Activated CD4-positive, CD25-positive, alpha-beta regulatory T cell treated with anti-CD3 and anti-CD28 coated beads, Interleukin-2, amount 50 U/mL, for 24 hours (primary cell): ENCODE measurements at places on chromosomes 16 and 17.

DNA sequence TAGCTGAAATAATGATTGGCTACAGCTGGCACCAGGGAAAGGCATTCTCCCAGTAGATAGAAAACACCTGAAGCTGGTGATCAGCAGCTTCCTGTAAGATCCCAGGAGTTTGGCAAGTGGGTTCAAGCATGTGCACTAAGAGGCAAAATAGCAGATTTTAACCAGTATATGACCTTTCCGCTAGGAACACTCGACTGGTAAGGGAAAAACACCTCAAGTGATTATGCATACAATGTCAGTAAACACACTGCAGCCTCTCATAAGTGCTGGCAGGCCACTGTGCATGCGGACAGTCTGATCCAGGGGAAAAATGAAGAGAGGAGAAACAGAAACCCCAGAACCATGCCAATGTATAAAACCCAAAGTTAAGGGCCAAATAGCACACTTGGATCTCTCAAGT lies 49.0 kb upstream of the HLF start:
- no peak for ATAC-seq

GRCh38 chr16:51637770-51638094 lies 486.7 kb upstream of the SALL1 start:
- no peak for ATAC-seq

- no peak for ATAC-seq
Observed at GRCh38 chr16:3876160-3876559, 4.4 kb downstream of the CREBBP start.

DNA sequence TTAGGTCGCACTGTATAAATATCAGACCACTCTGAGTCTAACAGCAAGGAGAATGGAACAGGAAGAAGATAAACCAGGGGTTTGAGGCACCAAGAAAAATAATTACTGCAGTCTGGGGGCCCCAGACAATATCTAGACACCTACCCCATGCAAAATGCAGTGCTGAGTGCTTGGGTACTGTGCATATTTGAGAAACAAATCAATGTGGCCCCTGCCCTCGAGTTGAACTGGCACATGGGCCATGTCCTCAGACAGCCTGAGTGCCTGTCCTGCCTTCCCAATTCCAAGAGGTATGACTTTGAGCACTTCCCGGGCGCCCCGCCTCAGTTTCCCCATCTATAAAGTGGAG lies 6.2 kb upstream of the CIITA start:
- no peak for ATAC-seq

- ATAC-seq: no peak
Observed at GRCh38 chr17:29057361-29057760, 14.4 kb downstream of the PIPOX start.

GRCh38 chr17:55540414-55541091 lies 29.3 kb upstream of the SMIM36 start:
- ATAC-seq: no peak

- no peak for ATAC-seq
Observed at GRCh38 chr16:47976636-47977210, 179.1 kb downstream of the ABCC12 start.

GRCh38 chr17:63095879-63096278 lies 129.8 kb downstream of the TANC2 start:
- ATAC-seq: no peak

DNA sequence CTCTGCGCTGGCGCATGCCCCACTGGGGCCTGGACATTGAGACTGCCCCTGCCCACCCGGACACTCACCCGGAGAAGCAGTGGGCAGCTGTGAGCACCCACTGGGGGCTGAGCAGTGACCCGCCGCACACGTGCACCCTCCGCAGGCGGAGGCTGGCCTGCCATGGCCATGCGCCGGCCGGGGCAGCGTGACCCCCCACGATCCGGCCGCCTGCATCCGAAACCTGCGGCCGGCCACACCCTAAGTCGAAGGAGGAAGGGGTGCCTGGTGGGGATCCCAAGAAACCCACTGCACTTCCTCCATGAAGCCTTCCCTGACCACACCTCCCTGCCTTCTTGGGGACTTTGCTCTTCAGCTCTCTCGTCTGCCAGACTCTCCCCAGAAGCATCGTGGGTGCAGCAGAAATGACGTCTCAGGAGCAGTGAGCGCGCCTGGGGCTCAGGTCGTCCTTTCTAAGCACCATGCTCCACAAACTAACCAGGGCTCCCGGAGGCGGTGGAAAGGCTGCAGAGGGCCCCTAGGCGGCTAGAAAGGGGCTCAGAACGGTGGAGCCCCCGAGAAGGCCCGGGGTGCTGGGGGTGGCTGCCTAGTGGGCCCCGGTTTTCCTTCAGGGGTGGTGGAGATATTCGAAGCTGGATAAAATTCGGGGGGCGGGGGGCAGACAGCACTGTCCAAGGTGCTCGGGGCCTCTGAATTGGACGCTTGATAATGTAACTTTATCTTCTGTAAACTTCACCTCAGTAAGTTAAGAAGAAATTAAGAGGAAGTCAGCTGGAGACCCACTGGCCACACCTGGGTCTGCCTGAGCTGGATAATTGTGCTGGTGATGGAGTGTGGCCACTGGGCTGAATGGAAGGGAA lies 1.5 kb downstream of the TPSG1 start:
- ATAC-seq: no peak

- peak; percentile 30 for ATAC-seq
Observed at GRCh38 chr16:68233085-68233834, 2.7 kb downstream of the ESRP2 start.

GRCh38 chr16:86062271-86062965 lies 163.5 kb downstream of the IRF8 start:
- ATAC-seq: no peak

GRCh38 chr16:89338863-89339262 lies 121.4 kb downstream of the ZNF778 start:
- no peak for ATAC-seq

- ATAC-seq: no peak
Observed at GRCh38 chr17:82959990-82960418, 119.4 kb upstream of the METRNL start.

GRCh38 chr17:40290629-40291280 lies 3.1 kb downstream of the CDC6 start:
- no peak for ATAC-seq

DNA sequence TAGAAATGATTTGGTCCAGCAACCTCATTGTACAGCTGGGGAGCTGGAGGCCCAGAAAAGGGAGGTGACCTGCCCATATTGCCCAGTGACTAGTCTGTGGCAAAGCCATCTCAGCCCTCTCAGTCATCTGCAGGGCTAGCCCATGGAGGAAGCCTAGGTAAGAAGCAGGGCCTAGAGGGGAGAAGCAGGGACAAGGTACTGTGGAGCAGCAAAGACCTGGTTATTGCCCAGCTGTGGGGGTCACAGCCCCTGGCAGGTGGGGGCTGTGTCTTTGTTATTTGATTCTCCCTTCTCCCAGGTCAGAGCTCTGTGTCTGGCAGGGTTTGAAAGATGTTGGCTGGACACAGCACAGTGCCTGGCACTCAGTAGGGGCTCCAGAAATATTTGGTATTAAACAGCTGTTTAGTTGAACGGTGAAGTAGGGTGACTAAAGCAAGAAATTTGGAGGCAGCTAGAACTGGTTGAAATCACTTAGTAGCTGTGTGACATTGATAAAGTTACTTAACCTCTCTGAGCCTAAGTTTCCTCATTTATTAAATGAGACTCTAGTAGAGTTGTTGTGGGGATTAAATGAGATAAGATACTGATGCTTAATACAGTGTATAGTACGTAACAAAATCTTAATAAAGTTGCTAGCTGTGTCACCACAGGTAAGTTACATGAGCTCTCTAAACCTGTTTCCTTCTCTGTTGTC lies 17.3 kb downstream of the CCR7 start:
- ATAC-seq: peak; percentile 19

GRCh38 chr16:2040041-2040786 lies 7.4 kb downstream of the NTHL1 start:
- no peak for ATAC-seq

- no peak for ATAC-seq
Observed at GRCh38 chr16:67665598-67665997, 952 bp downstream of the ENKD1 start.

- no peak for ATAC-seq
Observed at GRCh38 chr17:61481421-61481820, 29.2 kb downstream of the TBX4 start.

DNA sequence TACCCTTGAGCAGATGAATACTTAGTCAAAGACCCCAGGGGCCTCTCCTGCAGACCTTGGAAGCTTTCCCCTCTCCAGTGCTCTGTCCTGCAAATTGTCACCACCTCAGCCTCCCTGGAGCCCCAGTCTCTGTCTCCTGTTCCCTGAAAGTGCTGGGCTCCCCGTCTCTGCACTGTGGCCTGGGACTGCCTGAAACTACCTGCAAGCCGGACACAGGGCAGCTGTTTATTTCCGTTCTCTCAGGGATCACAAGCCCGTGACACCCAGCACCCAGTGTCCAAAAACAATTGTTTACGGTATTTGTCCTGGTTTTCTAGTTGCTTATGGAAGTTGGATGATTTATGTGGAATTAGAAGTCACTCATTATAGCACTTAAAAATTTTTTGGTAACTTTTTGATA lies 81.6 kb upstream of the CHMP6 start:
- ATAC-seq: no peak

DNA sequence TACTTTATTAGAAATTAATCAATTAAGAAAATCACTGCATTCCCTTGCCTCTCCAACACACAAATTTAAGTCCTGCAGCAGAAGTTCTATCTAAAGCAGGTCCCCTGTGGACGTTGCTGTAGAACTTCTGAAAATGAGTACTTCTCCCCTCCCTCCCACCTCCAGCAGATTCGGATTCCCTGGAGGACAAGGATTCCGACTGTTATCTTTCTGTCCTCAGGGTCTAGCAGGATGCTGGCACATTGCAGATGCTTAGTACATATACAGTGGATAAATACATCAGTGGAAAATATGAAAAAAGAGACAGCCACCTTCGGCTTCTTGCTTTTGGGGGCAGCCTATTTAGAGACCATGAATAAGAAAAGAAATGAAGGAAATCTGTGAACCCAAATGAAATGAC lies 32.1 kb downstream of the NTN1 start:
- no peak for ATAC-seq

GRCh38 chr17:80791758-80792284 lies 199.8 kb upstream of the CHMP6 start:
- peak; percentile 62 for ATAC-seq

DNA sequence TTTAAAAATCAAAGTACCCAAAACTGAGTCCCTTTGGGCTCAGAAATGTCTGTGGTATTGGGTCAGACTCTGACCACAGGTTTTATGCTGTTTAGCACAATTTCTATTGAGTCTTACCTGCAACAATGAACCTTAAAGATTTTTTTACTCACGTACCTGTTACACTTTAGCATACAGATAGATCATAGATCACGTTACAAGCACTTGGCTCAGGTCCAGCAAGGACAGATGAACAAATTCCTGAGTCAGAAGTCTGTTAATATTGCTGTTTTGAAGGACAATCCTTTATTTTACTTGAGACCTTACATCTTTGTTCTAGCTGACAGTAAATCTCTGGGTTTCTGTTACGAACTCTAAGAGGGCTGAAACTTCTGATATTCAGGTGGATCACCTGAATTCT lies 12.8 kb downstream of the SLC7A6OS start:
- no peak for ATAC-seq

- no peak for ATAC-seq
Observed at GRCh38 chr17:37725021-37725595, 19.8 kb downstream of the HNF1B start.

DNA sequence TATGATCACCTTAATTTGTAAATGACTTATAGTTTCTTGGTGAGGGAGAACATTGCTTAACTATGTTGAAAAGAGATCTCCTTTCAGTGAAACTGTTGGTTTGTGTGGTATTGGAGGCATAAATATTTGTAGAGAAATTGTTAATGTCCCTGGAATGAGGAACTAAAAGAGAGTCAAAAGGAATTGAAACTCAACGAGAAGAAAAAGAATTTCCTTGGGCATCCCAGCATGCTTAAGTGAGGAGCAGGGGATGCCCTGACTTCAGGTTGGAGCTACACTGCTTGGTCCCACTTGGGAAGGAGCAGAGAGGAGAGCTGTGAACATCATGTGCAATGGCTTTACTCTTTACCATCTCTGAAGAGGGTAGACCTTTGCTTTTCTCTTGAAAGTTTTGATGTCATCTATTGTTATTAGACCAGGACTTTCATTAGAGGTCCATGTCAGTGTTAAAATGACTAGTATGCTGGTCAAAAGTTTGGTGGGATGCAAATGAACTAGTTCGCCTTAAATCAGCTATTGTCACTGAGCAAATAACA lies 21.7 kb downstream of the KRT23 start:
- no peak for ATAC-seq

GRCh38 chr17:61414141-61414935 lies 14.7 kb downstream of the TBX2 start:
- ATAC-seq: no peak

GRCh38 chr17:31495022-31495885 lies 103.8 kb downstream of the RAB11FIP4 start:
- ATAC-seq: no peak

- no peak for ATAC-seq
Observed at GRCh38 chr16:11800382-11800718, 3.3 kb upstream of the ZC3H7A start.

DNA sequence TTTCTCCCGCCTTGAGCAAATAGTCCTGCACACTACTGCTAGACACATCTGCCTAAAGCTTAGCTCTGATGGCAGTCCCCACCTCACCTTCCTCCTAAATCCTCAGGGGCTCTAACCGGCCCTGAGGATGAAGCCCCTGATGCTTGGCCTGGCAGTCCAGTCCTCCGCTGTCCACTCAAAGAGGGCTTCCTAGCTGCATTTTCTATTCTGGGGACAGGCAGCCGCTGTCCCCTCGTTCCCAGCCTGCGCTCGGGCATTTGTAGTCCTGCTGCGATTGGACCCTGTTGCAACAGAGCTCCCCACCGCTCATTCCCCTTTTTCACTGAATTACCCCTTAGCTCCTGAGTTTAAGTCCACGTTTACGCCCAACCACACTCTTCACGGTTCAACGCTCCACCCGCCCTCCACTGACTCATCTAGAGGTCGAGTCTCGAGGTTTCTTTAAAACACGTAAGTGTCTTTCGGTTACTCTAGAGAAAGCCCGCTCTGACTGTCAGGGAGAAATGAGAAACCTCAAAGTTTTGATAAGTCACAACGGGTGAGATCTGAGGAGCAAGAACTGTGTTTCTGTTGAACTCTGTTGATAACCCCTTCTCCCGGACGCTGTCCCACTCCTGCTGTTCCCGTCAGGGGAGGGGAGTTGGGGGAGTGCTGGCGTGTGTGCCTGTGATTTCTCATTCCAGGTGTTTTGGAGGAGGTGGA lies 4.5 kb downstream of the CCR7 start:
- peak; percentile 68 for ATAC-seq

DNA sequence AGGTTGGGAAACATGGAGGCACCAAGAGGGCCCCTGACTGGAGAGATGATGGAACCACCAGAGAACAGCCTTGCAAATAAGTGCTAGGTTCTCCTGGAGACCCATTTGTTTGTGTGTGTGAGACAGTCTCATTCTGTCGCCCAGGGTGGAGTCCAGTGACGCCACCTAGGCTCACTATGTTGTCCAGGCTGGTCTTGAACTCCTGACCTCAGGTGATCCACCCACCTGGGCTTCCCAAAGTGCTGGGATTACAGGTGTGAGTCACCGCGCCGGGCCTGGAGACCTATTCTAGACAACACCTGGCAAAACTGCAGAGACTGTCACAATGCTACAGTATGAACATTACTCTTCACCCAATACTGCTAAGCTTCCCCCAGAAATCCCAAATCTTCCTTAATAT lies 1.5 kb downstream of the NPLOC4 start:
- no peak for ATAC-seq

GRCh38 chr16:30407804-30408534 lies 563 bp downstream of the ZNF771 start:
- ATAC-seq: no peak
